CD4-positive, alpha-beta memory T cell (primary cell): ENCODE measurements at places on chromosomes 6 and 20.

GRCh38 chr6:53441035-53441493 lies 92.3 kb upstream of the ELOVL5 start:
- no peak for DNase-seq

GRCh38 chr6:142009647-142010046 lies 123.1 kb upstream of the GJE1 start:
- DNase-seq = no peak

- no peak for DNase-seq
Measured at GRCh38 chr6:11092668-11093375, 812 bp upstream of the SMIM13 start.

DNA sequence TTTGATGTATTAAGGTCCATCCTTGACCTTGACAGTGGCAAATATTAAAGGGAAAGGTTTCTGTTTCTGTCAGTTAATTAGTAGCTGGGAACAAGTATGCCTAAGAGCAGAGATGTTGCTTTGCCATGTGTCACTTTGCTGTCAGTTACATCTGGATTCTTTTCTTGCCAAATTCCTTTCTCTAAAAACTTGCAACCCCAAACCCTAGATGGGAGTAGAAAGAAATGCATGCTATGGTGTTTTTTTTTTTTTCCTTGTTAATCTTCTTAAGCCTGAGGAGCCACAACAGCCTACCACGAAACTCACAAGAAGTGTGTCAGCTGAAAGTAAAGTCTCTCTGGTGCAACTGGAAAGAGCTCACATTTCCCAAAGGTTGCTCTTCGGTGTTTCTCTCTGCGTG lies 18.0 kb upstream of the CLDN20 start:
- DNase-seq = no peak

DNA sequence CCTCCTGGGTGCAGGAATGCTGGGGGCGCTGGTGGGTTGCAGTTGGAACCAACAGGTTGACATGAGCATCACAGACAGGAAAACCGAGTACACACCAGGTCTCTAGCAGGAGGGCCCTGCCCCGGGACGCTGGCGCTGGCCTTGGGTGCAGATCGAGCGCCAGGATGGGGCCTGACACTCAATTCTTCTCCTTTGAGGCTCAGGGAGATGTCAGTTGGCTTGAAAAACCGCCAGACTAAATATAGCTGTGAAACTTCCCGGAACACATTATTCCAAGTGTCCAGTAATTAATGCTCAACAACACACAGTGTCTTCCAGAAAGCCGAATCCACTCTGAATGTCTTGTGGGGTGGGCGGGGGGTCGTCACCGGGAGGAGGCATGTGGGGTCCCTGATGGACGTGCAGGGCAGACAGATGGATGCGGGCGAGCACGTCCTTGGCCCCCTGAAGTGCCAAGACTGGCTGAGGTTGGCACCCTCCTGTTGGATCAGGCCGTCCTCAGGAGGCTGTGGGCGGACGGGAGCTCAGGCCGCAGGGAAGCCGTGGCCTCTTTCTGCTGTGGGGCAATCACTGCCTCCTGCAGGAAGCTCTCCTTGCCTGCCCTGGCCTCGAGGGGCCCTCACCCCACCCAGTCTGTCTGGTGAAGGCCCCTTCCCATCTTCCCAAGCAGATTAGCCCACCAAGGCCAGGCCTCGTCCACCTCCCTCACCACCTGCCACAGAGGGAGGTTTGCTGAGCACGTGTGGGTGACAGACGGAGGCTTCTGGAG lies 19.4 kb upstream of the GATA5 start:
- no peak for DNase-seq

DNA sequence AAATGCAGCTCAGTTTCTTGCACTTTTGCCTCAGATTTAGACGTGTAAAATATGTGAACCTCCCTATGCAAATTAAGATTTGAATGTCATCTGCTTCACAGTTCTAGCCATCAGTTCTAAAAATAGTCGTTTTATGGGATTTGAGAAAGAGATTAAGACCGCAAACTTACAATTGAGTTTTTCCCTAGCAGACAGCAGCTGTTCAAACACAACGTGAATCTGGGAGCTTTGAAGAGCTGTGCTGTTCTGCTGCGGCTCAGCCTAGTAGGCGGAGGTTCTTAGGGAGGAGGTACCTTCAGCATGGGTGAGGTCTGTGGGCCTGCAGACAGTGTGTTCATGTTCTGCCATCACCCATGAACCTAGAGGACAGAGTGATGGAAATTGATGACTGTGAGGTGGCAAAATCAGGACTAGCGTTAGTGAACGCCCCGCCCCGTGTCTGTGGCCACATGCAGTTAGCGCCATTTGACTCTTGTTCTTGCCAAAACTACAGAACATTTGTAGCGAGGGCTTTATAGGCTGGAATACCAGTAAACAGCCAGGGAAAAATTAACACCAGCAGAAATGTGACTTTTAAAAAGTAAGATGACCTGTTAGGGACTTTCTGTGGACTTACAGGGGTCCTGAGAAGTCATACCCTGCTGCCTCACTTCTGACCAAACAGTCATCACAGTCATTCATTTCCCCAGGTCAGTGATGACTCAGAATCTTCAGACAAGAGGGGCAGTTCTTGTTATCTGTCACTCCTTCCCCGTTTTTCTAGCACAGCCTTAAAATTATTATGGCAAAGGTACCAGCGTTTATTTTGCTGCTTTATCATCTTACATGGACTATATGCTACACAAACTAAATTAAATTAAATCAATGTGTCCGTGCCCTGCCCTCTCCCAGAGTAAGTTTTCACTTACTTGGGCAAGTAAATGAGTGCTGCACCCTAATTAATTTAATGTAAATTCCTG lies 84.3 kb upstream of the TMEM181 start:
- no peak for DNase-seq
